Kidney epithelial cell (primary cell): ENCODE measurements at places on chromosomes 7 and 10.

DNA sequence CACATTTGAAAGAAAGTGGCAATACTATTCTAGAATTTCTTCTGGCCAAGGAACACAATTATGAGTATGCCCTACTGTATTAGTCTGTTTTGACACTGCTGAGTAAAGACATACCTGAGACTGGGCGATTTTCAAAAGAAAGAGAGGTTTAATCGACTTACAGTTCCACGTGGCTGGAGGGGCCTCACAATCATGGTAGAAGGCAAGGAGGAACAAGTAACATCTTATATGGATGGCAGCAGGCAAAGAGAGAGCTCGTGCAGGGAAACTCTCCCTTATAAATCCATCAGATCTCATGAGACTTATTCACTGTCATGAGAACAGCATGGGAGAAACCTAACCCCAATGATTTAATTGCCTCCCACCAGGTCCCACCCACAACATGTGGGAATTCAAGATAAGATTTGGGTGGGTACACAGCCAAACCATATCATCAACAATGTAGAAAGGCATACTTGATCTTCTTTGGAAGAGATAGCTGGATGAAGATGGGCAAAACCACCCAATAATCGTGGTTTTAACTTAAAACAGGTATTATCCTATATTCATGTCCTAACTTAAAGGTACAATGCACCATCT lies 113.9 kb downstream of the ETV1 start:
- no peak for DNase-seq

GRCh38 chr7:32043688-32044087 lies 26.5 kb downstream of the PDE1C start:
- peak; percentile 95 for DNase-seq

DNA sequence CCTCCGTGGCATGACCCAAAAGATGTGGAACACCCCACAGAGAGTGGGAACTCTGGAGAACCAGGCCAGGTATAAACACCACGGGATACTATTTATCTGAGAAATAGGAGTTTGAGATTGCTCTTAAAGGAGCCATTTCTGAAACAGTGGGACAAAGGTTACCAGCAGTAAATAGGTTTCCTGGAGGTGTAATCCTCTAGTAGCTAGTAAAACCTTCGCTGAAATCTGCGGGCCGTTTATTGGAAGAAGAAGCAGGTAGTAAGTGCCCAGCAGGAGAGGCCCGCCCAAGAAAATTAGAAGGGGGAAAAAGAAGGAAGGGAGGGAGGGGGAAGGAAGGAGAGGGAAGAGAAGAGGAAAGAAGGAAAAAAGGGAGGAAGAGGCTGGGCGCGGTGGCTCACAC lies 51.6 kb downstream of the CHST3 start:
- DNase-seq, result no peak

- no peak for DNase-seq
These were observed 27.6 kb upstream of the LAMB4 start for GRCh38 chr7:108157606-108158335.

DNA sequence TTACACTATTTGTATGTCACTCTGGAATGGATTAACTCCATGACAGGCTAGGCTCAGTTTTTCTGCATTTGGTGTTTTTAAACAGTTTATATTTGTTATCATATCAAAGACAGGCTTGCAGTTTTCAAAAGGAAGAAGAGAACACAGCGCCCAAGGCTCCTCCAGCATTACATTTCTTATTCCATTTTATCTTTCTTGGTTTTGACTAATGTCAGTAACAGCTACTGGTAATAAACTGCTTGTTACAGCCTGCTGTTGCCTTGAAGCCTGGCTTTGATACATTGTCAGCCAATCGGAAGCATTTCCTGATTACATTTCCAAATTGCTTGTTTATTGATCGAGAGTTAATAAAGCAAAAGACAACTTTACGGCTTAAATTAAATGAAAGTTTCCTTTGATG lies 166.0 kb upstream of the MDFIC start:
- no peak for DNase-seq

GRCh38 chr7:32952876-32953275 lies 4.4 kb upstream of the FKBP9 start:
- DNase-seq, result no peak
